ENCODE measurements at places on chromosomes 2 and 18. TPM values are rescaled to one million over a fixed set of nuclear protein-coding genes. Genes with fewer than 3 reads are reported as not detected.

VIL1 gene
- total RNA-seq = not detected

TNS1 gene
- total RNA-seq = 44.4 TPM

ARHGEF33 gene
- 0.50 TPM for total RNA-seq

ITGA6 gene
- 2.6 TPM for total RNA-seq

CCNYL1 gene
- 5.4 TPM for total RNA-seq

DNA sequence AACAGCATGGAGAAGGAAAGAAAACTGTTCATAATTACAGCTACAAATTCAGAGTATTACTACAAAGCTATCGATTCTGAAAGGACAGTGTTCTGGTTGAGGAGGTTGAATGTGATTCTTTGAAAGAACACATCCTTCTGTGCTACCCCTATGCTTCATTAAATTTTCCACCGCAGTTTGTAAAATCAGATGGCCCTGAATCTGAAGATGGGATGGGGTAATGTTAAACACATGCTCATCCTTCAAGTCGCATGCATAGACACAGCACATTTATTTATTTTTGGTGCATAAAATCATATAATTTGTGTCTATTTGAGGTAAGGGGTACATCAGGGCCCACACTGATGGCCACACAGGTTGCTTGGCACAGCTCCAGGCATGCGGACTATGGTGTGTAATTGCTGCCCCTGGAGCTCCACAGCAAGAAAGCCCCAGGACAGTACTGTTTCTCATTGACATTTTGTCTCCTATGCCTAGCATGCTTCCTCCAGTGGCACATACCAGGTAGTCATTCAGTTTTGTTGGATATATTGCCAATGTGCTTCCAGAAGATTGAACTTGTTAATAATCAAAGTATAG lies 238.8 kb upstream of the TANK start:
- DNase-seq = no peak

DNA sequence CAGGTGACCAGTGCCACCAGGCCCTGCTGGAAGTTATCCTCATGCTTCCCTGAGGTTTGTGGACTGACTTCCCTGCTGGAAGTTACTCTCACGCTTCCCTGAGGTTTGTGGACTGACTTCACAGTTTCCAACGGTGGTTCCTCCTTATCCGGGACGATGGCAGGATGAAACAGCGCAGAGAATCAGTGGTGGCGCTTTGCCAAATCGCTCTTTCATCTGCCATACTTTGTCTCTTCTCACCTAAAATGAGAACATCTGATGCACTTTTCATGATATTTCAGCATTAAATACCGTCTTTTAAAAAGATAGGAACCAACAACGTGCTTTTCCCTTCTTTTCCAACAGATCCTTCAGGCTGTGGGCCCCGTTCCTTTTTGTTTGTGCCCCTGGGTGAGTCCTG lies 183.3 kb downstream of the LDLRAD4 start:
- no peak for DNase-seq

GRCh38 chr2:104844807-104845551 lies 8.9 kb upstream of the POU3F3 start:
- peak; percentile 25 for DNase-seq

DNA sequence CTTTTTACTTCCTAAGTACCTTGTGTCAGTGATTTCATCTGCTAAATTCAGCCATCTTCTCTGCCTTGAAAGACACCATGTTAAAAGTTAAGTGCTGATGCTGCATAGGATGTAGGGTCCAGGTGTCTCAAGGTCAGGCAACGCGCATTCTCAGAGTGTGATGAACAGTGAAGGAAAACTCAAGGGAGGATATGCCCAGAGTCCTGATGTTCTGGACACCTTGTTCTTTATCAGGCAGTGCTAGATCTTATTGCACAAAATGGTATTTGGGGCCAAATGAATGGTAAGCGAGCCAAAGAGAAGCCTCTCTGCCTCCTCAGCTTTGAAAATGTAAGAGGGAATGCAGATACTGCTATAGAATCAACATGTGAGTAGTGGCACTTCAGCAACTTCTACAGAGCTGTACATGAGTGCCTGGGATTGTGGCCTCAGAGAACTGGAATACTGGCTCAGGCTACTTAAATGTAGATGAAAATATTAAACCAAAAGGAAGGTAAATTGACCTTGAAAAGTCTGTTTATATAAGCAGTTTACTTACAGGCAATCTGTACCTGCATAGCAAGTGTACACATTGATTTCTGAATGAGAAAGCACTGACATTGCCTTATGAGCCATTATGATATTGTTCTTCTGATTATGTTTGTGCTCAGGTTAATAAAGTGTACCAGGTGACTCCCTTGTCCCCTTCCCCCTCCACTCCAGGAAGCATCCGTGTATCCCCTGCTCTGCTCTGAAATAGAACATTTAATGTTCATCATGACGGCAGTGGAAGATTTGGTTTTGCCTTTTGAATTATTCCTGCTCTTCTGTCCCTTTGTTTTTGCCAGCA lies 86.7 kb upstream of the RANBP2 start:
- no peak for DNase-seq

GRCh38 chr18:32634876-32635431 lies 137.9 kb downstream of the KLHL14 start:
- DNase-seq = no peak

- DNase-seq = peak; percentile 86
Observed at GRCh38 chr2:1750933-1751766, 6.8 kb upstream of the PXDN start.

DNA sequence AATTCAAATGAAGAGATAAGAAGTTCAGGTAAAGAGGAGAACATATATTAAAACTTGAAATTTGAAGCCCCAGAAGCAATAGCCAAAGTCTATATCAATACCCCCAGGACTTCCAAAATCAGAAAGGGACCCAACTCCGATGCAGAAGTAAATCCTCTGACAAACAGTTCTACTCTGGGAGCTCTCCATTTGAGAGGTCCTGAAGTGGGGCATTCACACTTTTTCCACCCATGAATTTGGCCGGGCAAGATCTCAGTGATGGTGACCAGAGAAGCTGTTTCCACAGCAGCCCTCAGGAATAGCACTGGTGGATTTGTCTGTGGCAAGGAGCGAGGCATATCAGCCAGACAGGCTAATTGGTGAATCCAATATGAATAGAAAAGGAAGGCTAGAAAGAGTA lies 313.6 kb upstream of the MC4R start:
- DNase-seq = no peak

GRCh38 chr18:23828426-23828825 lies 139.2 kb downstream of the LAMA3 start:
- DNase-seq = peak; percentile 55

All from fibroblast of lung (primary cell).